ENCODE measurements at places on chromosomes 5 and 9. TPM values are rescaled to one million over a fixed set of nuclear protein-coding genes. Genes with fewer than 3 reads are reported as not detected.

Gene DBH
- total RNA-seq: 0.29 TPM

Gene TEX48
- total RNA-seq: not detected

Gene PCDHGA5
- total RNA-seq: 1.3 TPM

Gene LYSMD3
- total RNA-seq: 14.9 TPM

Gene PCDHB11
- 1.4 TPM for total RNA-seq

DNA sequence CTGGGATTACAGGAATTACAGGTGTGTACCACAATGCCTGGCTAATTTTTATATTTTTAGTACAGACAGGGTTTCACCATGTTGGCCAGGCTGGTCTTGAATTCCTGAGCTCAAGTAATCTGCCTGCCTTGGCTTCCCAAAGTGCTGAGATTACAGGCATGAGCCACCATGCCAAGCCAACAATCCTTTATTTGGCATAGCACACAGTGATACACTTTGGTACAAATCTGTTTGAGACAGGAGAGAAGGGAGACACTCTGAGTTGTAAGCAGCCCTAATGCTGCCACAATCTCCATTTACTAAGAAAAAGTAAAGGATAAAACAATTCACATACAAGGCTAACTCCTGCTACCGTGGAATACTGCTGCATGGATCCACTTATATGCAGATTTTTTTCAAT is 177.8 kb downstream of the RAPGEF6 start:
- DNase-seq: no peak

DNA sequence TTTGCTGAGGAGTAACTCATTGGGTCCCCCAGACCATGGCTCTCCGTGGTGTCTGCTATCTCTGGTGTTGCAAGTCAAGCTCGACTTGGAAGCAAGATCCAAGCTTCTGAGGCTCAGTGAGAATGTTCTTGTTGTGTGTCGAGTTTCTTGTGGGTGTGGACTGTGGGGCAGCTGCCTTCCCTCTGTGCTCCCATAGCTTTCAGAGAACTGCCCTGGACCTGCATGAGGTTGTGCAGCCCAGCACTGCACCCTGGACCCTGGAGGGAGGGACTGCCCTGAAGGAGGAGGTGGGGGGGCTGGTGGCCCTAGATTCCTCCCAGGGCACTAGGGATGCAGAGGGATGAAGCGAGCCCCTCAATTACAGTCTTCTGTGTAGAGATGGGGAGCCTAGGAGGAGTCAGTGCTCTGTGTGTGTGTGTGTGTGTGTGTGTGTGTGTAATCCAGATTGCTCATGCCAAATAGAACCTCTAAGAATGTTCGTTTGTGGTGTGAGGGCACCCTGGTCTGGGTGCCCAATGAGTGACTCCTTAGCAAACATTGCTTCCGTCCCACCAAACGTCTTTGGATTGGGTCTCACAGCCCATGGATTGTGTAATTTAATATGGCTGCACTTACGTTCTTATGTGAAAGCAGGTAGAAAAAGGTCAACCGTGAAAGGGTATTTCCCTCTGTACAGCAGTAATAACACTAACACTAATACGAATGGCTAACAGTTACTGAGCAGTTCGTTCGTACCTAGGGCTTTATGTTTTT is 143.3 kb upstream of the LMX1B start:
- DNase-seq: no peak

- no peak for DNase-seq
Observed at GRCh38 chr9:133247632-133248031, 27.4 kb downstream of the ABO start.

DNA sequence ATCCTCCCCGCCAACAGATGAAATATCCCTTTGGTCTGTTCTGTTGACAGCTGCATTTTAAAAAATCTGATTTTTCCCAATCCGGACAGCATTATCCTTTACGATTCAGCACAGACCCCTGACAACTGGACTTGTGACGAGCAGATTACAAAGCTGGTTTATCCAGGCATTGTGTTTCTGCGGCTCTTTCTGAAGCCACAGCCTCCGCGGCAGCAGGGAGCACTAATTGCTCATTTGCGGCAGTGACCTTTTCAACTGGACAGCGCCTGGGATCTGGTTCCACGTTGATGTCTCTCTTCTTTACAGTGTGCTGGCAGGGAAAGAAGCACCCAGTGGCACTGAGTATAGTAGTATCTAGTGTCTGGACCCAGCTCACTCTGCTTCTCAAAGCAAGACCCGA is 351.2 kb downstream of the ZNF608 start:
- no peak for DNase-seq

DNA sequence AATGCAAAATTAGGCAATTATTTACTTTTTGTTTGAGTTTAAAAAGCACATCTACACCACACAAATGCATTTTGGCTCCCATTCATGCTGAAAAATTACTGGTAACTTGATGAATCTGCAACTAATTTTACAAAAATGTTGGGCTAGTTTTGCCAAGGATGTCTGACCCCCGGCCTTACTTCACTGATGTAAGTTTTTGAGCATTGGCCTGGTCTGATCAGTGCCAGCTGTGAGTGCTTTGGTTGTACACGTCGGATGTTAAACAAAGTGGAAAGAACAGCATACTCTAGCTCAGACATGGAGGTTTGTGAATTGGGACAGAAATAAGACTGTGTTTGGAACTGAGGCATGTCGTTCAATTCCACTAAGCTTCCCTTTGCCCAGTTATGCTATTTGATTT is 1044.2 kb downstream of the TLE4 start:
- DNase-seq: no peak

DNA sequence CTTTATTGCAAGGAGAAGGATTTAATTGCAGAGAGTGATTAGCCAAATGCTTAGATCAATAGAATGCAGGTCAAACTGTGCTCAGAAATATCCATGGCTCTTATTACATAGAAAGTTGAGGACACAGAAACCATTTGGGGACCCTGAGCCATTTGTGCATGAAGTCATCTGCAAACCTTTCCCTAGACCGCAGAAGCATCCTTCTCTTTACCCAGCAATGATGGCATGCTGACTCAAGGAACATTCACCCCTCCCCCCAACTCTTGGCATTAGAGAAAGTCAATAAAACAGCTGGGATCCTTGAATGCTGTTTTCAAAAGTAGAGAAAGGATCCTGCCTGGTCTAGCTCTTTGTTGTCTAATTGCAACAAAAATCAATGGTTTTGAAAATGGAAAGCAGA is 73.5 kb downstream of the PPP2R2B start:
- no peak for DNase-seq

DNA sequence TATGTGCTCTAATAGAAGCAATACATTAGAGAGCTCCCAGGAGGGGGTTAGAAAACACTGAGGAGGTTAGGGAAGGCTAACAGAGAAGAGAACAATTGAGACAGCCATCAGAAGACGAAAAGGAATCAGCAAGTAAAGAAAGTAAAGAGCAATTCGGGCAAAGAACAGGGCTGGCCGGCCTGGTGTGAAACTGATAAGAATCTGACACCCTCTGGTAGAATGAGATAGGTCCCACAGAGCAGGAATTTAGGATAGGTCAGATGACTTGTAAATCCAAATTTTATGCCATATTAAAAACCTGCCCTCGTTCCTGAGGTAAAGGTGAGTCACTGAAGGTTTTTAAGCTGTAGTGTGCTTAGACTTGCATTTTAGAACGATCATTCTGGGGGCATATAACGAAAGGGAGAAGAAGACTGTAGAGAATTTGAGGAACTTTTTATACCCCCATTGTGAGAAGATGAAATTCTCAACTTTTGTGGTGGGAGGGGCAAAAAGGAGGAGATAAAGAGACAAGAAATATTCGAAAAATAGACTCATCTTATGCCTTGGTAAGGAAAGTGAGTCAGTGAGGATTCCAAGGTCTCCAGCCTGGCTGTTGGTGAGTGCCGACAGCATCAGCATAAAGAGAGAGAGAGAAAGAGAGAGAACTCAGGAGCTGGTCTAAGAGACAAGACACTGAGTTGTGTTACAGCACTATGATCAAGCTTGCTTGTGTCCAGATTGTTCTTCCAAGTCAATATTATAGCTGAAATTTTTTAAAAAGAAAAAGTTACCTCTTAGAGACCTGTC is 51.3 kb downstream of the TMEM167A start:
- no peak for DNase-seq

- no peak for DNase-seq
Observed at GRCh38 chr5:1188464-1188863, 12.9 kb upstream of the SLC6A19 start.

DNA sequence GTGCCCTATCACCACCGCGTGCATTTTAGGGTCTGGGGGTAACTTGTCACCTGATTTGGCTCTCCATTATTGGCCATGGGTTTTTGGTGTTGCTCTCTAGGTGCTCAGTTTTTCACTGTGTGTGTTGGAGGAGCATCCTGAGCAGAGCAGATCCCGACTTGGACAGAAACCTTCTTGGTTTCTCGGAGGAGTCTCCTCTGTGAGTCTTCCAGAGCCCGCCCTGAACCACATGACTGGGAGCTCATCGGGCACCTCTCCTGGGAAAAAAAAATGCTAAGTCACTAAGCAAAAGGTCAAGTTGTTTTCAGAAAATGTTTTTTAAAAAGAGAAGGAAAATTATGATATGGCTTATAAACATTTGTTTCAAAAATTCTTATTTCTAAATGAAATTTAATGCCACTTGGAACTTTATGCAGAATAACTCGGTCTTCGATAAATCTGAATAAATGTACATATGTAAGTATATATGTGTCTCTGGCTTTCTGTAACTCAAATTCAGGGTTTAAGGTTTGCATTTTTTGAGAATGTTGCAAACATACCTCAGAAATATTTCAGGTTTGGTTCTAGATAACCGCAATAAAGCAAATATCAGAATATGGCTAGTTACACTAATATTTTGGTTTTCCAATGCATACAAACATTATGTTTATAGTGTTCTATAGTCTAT is 255.2 kb downstream of the AUH start:
- no peak for DNase-seq

- no peak for DNase-seq
Observed at GRCh38 chr5:176392526-176392925, 4.0 kb downstream of the HIGD2A start.

DNA sequence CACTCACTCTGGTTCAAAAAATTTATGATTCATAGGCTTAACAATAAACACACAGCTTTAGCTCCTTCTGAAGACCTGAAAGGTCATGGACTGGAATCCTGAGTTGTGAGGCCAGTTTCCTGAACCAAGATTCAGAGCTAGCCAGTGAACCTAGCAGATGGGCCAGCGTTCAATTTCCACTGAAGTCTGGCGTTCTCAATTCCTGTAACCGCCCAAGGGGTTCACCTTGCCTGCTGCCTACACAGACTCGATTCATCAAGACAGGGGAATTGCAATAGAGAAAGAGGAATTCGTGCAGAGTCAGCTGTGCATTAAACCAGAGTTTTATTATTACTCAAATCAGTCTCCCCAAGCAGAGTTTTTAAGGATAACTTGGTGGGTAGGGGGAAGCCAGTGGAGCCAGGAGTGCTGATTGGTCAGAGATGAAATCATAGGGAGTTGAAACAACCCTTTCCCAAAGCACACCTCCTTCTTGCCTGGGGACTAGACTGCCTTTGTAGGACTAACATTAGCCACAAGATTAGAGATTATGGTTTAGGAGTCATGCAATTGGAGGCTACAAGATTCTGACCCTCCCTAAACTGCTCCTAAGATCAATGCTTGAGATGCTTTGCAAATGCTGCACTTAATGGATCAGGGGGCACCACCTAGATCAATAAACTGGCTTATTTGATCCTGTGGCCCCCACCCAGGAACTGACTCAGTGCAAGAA is 117.5 kb upstream of the SHB start:
- DNase-seq: no peak

DNA sequence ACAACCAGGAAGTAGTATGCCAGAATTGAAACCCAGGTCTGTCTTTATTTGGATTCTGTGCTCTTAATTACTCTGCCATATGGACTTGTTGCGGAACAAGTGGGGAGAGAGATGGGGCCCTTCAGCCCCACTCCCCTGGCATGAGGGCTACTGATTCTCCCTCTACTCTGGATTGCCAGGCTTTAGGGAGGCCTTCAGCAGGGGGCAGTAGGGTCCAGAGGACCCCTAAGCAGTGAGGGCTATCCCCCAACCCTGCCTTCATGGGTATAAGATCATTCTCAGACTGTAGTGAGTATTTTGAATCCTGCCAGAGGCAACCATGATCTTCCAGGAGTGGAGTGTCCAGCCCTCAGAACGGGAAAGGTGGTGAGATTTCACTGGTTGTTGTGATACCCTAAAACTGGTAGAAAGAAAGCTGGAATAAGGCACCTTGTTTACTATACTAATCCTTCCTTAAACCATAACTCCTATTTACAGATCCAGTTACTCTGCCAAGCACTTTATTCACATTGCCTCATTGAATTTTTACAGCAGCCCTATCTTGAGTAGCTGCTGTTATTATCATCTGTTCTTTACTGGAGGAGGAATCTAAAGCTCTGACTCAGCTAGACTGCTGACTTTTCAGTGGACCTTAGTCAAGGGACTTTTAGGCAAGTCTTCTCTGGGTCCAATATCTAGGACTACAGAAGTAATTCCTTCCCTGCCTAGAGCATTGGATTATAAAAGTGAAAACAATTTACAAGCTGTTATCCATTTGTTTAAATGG is 31.3 kb upstream of the LARP1 start:
- DNase-seq: no peak

DNA sequence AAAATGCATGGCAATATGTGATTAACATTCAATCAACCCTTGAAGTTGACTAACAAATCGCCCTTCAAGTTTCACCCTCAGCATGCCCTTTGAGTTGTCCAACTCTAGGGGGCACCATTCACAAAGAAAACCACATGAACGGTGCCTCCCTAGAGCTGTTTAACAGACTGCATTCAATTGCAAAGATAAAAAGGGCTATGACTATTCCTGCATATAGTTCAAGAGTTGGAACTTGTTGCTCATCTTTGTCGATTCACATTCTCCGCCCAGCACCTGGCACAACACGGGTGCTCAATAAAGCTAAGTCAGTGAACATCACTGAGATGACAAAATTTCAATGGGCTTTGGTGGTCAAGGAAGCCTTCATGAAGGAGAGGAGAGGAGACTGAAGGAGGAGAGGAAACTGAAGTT is 69.6 kb upstream of the SLC30A5 start:
- DNase-seq: no peak

- DNase-seq: no peak
Observed at GRCh38 chr5:139904566-139904815, 108.9 kb downstream of the PSD2 start.

DNA sequence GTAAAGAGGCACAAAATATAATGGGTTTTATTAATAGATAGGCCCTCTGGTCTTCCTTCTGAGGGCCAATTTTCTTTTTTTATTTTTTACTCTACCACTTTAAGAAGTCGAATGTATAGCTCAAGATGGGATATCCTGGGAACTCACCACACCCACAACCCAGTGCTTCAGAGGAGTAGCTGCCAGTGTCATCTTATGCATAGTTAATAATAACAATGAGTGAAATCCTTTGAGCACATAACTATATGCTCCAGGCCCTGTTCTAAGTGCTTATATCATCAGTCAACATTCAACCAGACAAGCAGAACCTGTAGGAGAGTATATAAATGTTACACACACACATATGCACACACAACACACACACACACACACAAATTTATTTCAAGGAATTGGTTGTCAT is 150.3 kb upstream of the ACTBL2 start:
- no peak for DNase-seq

GRCh38 chr9:93525476-93525875 is 50.9 kb upstream of the PHF2 start:
- DNase-seq: no peak

GRCh38 chr9:27329291-27329690 is 32.3 kb upstream of the EQTN start:
- DNase-seq: no peak

GRCh38 chr5:42591015-42591414 is 165.6 kb upstream of the CCDC152 start:
- no peak for DNase-seq
